IMR-90 (cell line): ENCODE measurements at places on chromosomes 2 and 18. TPM values are rescaled to one million over a fixed set of nuclear protein-coding genes. Genes with fewer than 3 reads are reported as not detected.
A peak's percentile ranks its signal among the peaks of the same experiment; 100 is the strongest.

GRCh38 chr2:38925982-38926381 lies 36.3 kb downstream of the ARHGEF33 start:
- DNase-seq, result no peak

DNA sequence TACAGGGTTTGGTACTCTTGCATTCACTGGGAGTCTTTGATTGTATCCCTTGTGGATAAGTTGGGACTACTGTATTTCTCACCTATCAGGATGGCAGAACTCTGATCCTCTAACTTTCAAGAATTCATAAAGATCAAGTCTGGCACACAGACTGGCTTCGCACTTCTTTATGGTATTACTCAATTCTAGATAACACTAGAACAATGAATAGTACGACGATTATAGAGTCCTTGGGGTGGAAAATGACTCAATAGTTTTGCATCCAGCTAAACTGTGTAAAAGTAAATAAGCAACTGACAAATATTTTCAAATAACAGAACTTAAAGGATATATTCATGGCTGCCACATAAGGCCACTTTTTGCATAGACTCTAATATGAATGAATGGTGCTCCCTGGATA lies 103.4 kb upstream of the MEX3C start:
- DNase-seq, result no peak

GRCh38 chr2:217632043-217632442 lies 370.8 kb downstream of the TNS1 start:
- no peak for DNase-seq

DNA sequence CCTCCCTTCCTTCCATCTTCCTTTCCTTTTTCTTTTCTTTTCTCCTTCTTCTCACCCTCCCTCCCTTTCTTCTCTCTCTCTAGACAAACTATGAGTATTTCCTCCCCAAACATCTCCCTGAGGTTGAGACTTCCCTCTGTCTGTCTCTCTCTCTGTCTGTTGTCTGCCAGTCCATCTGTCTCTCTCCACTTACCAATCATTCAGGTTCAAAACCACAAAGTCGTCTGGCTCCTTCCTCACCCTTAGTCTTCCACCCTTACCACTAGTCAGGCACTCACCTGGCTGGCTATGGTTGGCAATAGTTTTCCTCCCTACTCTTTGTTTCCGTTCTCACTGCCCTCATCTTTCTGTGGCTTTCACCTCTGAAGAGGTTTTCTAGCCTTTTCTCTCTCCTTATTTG lies 12.9 kb downstream of the CCL20 start:
- DNase-seq, result no peak

The UNC80 gene
- not detected in 2 replicates for total RNA-seq

DNA sequence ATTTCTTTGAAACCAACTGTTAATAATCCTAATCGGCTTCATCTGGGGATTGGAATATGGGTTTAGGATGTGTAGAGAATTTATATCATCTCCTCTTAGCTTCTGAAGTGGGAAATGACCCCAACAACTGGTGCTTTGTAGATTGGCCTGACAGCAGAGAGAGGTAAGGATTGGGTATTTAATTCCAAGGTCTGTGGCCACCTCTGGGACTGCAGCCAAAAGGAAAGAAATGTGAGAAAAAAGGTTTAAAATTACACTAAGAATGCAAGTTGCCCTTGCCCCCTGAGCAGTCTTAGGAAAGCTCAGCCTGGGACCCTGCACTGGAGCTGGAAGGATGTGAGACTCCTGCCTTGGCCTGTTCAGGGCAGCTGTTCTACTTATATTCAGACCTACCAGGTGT lies 157.1 kb downstream of the FTCDNL1 start:
- DNase-seq, result no peak

The MATN3 gene
- total RNA-seq, result 0.90 and 1.1 TPM in 2 replicates

DNA sequence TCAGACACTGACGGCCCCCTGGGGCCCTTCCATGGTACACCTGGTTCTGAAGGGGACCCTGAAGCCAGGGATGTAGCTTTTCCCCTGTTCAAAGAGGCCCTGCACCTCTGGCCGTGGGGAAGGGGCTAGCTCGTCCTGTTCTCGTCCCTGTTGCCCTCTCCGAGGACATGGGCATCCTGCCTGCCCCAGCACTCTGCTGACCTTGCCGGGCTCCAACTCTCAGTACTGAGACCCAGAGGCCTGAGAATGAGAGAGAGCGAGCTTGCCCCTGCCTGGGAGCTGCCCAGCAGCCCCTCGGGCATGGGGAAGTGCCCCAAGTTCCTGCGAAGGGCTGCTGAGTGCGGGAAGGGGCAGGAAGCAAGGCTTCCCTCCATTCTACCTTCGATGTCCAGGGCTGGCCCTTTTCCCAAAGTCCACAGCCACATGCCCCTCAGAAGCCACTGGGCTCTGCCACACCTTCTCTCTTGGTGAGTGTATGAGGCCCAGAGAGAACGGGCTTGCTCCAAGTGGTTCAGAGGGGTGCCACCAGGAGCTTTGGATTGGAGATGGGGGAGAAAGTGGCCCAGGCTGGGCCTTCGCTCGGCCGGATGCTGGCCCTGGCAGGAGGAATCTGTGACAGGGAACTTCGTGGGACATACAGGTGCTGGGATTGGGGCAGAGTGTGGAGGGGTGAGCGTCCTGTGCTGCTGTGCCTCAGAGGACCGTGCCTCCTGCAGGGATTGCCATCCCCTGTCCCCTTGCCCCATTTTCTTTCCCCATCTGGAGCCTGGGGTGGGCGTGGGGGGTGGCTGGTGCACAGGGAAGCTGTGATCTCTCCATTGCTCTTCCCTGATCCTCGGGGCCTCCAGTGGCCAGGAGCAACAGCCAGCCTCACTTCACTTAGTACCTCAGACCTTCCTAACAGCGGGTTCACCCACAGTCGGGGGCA lies 50.8 kb downstream of the KCNIP3 start:
- DNase-seq, result no peak

- no peak for DNase-seq
These were observed 1.1 kb downstream of the SLC4A1AP start for GRCh38 chr2:27664622-27665363.

- no peak for DNase-seq
These were observed 38.1 kb downstream of the PKDCC start for GRCh38 chr2:42085706-42086487.

The MLPH gene
- total RNA-seq, result 13.8 and 13.9 TPM in 2 replicates

The VAMP5 gene
- total RNA-seq, result 13.8 and 27.8 TPM in 2 replicates

DNA sequence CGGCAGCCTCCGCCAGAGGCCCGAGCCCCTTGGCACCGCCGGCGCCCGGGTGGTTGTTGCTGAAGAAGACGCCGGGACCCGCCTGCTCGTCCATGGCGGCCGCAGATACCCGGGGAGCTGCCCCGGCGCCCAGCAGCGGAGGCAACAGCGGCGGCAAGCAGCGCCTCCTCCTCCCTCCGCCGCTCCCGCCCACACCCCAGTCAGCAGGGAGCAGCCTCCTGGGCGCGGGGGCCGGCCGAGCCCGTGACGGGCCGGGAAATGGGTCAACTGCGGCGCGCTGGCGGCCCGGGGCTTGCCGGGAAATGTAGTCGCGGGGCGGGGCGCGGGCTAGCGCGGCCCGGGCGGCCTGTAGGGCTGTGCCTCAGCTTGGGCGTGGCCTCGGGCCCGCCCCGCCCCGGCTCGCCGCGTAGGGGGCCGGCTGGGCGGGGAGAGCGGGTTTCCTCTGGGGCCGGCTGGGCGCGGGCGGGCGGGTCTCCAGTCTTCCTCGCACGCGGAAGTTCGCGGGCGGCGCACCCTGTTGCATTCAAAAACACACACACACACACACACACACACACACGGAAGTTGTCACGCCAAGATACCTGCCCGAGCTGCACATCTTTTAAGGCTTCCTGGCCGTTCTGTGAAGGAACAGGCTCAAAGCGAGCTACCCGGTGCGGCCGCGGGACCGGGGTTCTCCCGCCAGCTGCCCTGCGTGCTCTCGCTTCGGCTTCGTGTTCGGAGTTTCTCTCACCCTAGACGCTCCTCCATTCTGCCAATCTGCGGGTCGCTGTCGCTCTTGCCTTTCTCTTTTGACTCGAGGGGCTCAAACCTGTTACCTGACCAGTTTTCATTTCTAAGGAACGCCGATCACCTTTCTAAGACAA lies at the start of gene STRN:
STRN (minus strand) TSS at position 167 of the 866 bp plus-strand sequence; CDS start at position 94, 73 bp downstream.
- DNase-seq, result peak; percentile 94

DNA sequence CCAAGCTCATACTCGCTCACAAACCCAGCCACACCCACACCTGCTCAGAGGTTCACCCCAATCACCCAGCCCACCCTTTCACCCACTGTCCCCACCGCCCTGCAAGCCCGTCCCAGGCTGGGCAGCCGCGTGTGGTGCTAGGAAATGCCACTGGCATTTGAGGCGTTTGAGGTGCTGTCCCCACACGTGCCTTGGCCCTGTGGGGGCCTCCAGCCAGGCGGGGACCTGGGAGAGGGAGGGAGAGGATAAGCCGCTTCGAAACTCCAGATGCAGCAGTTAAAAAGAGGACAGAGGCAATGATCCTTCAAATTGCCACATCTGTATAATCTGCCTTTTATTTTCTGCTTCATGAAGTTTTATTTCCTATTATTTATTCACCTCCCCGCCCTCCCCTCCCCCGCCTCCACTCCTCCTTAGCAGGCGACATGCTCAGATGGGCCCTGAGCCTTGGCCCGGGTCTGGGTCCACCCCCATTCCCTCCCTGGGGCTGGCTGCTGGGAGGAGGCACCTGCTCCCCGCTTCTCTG lies 35.9 kb downstream of the PSD4 start:
- DNase-seq, result no peak

The MFF gene
- total RNA-seq, result 86.4 and 96.4 TPM in 2 replicates

GRCh38 chr2:38702413-38702812 lies 36.5 kb downstream of the GALM start:
- DNase-seq, result peak; percentile 95

- no peak for DNase-seq
These were observed 79.6 kb downstream of the TGIF1 start for GRCh38 chr18:3529601-3530000.

GRCh38 chr2:26679867-26680266 lies 12.7 kb upstream of the KCNK3 start:
- DNase-seq, result no peak

- DNase-seq, result no peak
These were observed 102.5 kb downstream of the EVA1A start for GRCh38 chr2:75458201-75458600.

DNA sequence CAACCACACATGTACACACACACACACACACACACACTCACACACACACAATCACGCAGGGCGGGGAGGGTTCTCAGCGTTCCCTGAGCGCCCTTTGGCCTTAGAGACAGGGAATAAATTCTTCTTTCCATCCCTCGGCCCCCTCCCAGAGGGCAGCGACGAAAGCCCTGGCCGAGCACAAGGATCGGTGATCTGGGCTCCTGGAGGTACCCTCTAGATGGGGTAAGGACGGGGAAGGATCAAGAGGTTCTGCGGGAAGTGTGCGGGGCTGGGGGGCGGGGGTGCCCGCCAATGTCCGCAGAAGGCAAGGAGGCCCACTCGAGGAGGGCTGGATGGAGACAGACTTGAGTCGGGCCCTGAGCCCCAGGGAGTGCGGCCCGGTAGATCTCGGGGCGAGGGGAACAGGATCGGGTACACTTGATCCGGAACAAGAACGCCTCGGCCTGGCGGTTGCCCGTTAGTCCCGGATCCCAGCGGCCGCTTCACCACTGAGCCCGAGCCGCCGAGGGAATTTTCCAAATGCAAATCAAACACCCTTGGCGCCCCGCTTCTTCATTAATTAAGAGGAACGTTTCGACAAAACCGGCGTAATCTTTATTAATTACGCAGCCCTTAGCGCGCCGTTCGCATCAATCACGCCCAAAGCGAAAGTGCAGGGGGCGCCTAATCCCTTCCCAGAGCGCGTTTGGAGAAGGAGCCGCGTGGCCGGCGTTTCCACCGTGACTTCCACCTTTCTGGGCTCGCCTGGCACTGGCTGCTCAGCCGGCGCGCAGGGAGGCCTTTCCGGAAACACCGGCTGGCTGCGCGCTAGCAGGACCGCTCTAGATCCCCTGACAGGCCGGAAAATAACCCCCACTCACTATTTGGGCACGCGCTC lies 7.0 kb upstream of the PAX3 start:
- DNase-seq, result no peak

The TRMT61B gene
- total RNA-seq, result 5.7 and 11.1 TPM in 2 replicates

GRCh38 chr2:185433824-185434223 lies 304.8 kb upstream of the FSIP2 start:
- DNase-seq, result no peak

DNA sequence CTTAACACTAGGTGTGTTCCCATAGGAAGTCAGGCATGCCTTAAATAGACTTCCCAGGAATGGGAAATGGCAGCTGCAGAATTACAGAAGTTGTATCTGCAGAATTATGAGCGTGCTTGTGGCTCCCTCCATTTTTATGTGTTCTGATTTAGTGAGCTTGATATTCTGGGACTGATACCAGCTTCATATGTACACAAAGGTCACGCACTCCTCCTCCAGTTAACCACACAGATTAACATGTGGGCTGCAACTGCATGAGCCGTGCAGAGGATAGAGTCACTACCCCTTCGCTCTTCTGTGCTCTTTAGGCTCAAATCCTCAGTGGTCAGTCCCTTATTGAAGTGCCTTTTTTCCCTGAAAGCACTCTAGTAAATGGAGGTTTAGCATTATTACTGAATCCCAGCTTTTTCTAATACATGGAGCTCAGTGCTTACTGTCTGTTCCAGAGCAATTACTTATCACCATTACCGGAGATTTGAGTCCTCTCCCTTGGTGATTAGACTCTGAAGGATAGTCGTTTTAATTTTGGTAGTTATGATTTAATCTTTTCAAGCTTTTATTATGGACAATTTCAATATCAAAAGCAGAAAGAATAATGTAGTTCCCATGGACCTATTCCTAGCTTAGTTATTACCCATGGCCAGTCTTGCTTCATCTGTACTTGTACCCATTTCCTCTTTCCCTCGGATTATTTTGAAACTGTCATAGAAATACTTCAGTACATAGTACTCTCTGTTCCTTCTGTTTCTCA lies 238.3 kb downstream of the PRKCE start:
- DNase-seq, result no peak

The NYAP2 gene
- not detected in 2 replicates for total RNA-seq

DNA sequence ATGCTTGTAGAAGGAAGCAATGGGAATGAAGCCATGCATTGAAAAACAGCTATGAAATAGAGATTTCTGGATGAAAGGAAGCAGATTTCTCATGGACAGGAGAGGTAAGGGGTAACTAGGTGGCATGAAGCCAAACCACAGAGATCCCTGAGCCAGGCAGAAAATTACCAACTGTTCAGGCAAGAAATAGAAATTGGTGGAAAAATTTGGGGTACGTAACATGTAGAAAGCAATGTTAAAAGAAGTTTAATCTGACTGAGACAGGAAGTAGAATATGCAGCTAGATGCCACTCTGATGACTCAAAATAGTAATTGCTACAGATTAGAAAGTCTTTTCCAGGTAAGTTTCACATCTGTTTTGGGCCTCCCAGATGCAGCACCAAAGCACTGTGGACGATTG lies 928.5 kb upstream of the CELF4 start:
- no peak for DNase-seq

DNA sequence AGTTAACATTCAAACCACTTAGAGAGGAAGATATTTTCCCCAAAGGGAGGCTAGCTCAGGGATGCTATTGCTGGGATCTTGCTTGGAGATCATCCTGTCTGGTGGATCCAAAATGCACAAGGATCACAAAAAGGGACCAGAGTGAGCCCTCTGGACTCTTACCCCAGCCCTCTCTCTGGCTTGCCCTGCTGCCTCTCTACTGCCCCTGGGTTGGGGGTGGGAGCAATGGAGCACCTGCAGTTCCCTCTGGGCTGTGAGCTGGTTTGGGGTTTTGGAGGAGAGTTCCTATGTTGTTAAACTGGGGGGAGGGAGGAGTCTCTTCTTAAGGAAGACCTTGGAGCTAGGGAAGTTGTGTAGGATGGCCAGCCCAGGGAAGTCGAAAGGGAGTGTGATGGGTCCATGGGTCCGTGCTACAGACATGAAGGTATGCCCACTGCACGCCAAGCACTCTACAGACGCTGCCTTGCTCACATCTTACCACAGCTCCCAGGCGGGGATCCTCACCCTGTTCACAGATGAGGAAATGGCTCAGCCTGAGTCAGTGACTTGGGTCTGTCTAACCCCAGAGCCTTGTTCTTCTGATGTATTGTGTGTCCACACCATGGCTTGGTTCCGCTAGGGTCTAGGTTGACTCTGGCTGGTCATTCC lies 3.8 kb downstream of the LBH start:
- peak; percentile 60 for DNase-seq
